ENCODE measurements at places on chromosomes 13 and 19.

- DNase-seq, result no peak
These were observed 39.2 kb upstream of the MATK start for GRCh38 chr19:3825286-3825956.

DNA sequence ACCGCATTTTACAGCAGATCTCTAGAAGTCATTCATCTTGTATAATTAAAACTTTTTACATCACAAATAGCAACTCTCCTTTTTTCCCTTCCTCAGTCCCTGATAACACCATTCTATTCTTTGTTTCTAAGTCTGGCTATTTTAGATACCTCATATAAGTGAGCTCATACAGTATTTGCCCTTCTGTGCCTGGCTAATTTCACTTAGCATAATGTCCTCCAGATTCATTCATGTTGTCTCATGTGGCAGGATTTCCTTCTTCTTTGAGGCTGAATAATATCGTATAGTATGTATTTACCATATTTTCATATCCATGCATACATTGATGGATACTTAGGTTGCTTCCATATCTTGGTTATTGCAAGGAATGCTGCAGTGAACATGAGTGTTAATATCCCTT lies 362.0 kb downstream of the RFC3 start:
- DNase-seq, result no peak

DNA sequence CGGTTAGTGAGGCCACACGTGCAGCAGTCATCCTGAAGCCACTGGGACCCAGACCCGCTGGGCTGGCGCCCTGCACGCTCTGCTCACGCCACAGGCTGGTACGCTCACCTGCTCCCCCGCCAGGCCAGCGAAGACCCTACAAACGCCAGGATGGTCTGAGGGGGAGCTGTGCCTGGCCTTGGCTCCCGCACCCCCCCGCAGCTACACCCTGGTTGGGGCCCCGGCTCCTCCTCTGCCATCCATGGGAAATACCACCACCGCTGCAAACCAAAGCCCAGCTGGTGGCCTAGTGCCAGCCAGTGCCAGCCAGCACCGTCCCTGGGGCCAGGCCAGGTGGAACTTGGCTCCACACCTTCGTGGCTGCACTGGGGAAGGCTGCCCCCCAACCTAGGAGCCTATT lies 23.3 kb upstream of the CACTIN start:
- DNase-seq, result no peak

GRCh38 chr13:65725006-65725405 lies 1505.1 kb downstream of the PCDH9 start:
- DNase-seq, result no peak

- DNase-seq, result no peak
These were observed 85.5 kb downstream of the ZNF429 start for GRCh38 chr19:21590867-21591266.

- DNase-seq, result peak; percentile 58
These were observed 203.3 kb upstream of the IRS2 start for GRCh38 chr13:109989686-109990085.

DNA sequence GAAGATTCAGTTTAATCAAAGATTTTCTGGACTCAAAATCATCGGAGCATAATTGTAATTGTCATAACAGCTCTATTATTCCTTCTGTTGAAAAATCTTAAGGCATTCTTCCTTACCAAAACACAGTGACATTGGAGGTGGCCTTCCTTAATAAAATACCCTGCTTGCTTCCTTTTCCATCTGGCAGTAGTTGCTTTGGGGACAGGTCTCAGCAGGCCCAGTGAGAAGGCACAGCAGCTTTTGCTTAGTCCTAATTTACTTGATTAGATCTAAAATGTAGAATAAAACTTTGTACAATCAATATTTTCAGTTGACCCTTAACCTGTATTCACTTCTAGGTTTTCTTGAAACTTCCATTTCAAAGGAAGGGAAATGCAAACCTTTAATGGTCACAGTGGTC lies 471.6 kb downstream of the PCDH20 start:
- no peak for DNase-seq

Measured in M059J (cell line).